ENCODE measurements at places on chromosomes 2 and 18.

DNA sequence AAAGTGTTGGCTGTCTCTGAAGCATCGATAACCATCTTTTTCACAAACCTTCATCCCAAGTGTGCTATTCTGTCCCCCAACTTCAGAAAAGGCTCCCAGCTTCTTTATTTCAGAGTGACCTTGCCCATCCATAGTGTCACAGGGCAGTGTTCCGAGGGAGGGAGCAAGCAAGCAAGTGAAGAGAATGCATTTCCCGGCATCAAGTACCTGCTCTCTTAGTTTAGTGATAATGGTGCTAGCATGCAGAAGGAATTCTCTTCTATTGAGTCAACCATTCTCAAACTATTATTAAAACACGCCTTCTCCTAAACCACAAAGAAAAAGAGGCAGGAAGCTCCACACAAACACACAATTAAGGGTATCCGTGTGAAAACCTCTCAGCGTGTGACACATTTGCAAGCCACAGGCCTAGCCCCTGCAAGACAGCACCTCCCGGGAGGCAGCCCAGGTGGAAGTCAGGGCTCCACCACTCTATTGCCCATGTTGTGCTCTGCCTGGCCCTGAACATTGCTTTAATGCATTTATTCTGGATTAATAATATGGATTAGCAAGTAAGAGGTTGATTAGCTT, 504.9 kb downstream of the GALR1 start:
- DNase-seq, result no peak

- DNase-seq, result no peak
Measured at GRCh38 chr2:8320311-8321066, 361.4 kb upstream of the ID2 start.

GRCh38 chr2:8456151-8457091, 225.4 kb upstream of the ID2 start:
- no peak for DNase-seq

GRCh38 chr2:71451705-71452104, 1.7 kb upstream of the DYSF start:
- DNase-seq, result no peak

DNA sequence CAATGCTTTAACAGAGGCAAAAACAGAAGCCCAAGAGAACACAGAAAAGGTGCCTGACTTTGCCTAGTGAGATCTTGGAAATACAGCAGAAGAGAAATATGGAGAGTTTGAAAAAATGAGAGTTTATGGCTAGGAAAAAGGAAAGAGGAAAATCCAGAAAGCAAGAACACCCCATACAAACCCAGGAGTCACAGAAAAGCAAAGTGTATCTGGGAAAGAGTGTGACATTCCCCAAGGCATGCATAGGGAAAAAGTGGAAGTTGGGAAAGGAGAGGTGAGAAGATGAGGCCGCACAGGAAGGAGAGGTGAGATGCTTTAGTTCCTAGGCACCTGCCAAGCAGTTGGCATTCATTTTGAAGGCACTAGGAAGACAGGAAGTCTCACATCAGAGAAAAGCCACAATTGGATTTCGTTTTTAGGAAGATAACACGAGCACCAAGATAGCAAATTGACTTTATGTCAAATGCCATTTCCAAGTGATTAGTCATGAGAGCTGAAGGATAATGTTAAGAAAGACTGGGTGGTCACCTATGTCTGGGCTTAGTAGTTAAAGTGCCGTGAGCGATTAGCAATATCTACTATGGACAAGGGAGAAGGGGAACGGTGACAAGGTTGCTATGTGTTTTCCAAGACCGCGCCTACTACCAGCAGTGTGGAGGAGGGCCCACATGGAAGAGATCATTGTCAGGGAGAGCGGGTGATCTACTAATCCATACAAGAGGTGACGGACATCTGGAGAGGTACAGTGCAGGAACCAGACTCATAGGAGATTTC, 224.1 kb upstream of the PARD3B start:
- no peak for DNase-seq

- DNase-seq, result no peak
Measured at GRCh38 chr2:69253611-69254301, 133.3 kb downstream of the GFPT1 start.

- no peak for DNase-seq
Measured at GRCh38 chr2:62939735-62940491, 110.7 kb upstream of the OTX1 start.

- DNase-seq, result no peak
Measured at GRCh38 chr2:180781276-180781675, 199.1 kb upstream of the UBE2E3 start.

GRCh38 chr2:67828066-67828465, 234.7 kb downstream of the C1D start:
- DNase-seq, result no peak

DNA sequence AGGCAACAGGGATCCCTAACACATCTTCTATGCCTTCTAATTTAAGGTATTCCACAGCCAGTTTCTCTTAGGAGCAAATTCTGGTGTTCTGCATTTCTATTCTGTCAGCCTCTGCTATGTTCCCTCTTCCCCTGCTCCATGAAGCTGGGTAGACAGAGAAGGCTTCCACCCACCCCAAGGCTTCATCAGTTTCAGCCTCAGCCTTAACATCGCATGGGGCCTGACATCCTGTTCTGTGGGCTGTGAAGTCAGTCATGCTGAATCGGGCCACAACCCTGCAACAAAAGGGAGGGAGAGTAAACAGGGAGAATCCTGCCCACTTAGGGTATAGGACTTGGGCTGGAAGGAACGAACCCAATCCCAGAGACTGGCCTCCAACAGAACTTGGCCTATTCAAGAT, 70.6 kb upstream of the PPM1B start:
- no peak for DNase-seq

DNA sequence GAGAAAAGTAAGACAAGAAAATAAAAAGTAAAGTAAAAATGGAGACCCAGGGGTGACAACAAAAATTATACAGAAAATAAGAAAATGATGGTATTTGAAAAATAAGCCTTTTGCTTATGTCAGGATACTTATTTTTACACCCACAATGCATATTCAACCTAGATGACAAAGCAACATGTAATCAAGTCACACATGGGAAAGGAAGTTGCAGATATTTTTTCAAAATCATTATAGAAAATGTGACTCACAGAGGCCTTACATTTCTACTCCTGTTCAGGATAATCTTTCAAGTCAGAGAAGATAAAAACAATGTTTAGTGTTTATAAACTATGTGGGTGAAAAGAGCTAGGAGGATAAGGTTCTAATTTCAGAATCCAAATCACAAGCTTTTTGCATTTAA, 275.3 kb upstream of the UBE2E3 start:
- DNase-seq, result no peak

GRCh38 chr2:179751163-179751809, 110.1 kb downstream of the ZNF385B start:
- no peak for DNase-seq

- no peak for DNase-seq
Measured at GRCh38 chr2:29223851-29224692, 108.9 kb downstream of the CLIP4 start.

DNA sequence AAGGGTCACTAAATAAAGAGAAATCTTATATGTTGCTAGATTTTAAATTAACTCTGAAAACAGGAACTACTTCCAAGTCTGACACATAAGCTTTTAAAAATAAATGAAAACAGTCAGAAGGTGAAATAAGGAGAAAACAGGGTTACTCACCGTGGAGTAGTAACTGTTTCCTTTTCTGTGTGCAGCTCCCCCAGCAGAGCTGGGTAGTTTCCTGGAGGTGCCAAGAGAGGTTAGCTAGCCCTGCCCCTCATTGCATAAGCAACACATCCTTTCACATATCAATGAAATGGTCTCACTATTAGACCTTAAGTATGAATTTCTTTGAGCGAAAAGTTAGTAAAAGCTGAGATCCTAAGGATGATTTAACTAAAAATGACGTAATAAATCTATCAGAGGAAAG, 54.0 kb upstream of the GPR75 start:
- no peak for DNase-seq

DNA sequence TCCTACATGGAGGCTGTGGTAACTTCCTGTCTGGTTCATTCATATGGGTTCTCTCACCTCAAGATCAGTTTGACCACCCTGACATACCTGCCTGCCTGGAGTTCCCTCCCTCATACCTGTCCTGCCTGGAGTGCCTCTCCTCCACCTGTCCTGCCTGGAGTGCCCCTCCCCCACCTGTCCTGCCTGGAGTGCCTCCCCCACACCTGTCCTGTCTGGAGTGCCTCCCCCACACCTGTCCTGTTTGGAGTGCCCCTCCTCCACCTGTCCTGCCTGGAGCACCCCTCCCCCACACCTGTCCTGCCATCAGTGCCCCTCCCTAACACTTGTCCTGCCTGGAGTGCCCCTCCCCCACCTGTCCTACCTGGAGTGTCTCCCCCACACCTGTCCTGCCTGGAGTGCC, 461.9 kb downstream of the PTPRM start:
- DNase-seq, result no peak
